ENCODE measurements at places on chromosomes 7 and 10. TPM values are rescaled to one million over a fixed set of nuclear protein-coding genes. Genes with fewer than 3 reads are reported as not detected.

Gene EIF3A
- 136 TPM for total RNA-seq

Gene RNF32
- total RNA-seq = 0.25 TPM

Gene HMX3
- not detected for total RNA-seq

Gene FAM237B
- not detected for total RNA-seq

Gene COPS6
- 87.1 TPM for total RNA-seq

Gene SYT15B
- total RNA-seq = 0.06 TPM

Gene SYT15
- 0.44 TPM for total RNA-seq

Gene GPR26
- total RNA-seq = not detected

Gene VAX1
- not detected for total RNA-seq

Gene SUGCT
- 1.1 TPM for total RNA-seq

Gene CCDC172
- not detected for total RNA-seq

Gene ATP5F1C
- 238 TPM for total RNA-seq

Gene TRIM73
- total RNA-seq = 0.88 TPM

Gene PILRB
- total RNA-seq = 21.3 TPM

Gene TCAF2
- 6.5 TPM for total RNA-seq

Gene C10orf143
- 0.16 TPM for total RNA-seq

Gene CYP3A4
- not detected for total RNA-seq

Gene KLF14
- not detected for total RNA-seq

Gene ACHE
- total RNA-seq = 11.3 TPM

Gene CTTNBP2
- not detected for total RNA-seq

Gene PDK4
- total RNA-seq = 17.8 TPM

Gene CYP2E1
- total RNA-seq = 0.16 TPM

Gene TWIST1
- not detected for total RNA-seq

Gene LIPJ
- total RNA-seq = under 0.01 TPM

Gene STOX1
- total RNA-seq = 0.32 TPM

Gene MUC12
- not detected for total RNA-seq

Gene OR2A5
- not detected for total RNA-seq

Gene MACROH2A2
- total RNA-seq = 0.16 TPM

Gene LDB3
- total RNA-seq = not detected

Gene NPC1L1
- not detected for total RNA-seq

Gene COL28A1
- under 0.01 TPM for total RNA-seq

Gene ITGA8
- 0.25 TPM for total RNA-seq
